ENCODE measurements at places on chromosomes 16 and 17.

DNA sequence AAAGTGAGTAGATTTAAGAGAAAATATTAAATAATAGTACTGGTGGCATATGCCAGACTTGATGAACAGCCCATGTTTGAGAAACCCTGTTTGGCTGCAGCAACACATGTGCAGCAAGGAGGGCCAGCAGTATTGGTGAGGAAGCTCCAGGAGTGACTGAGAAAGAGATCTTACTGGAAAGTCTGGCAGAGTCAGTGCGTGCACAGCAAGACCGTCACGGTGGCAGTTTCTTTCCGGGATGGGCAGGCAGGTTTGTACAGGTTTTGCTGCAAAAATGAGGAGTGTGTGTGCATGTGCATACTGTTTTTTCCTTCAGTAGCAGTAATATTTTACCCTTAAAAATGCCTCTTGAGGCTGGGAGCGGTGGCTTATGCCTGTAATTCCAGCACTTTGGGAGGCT, 41.4 kb downstream of the KSR1 start:
- no peak for DNase-seq

DNA sequence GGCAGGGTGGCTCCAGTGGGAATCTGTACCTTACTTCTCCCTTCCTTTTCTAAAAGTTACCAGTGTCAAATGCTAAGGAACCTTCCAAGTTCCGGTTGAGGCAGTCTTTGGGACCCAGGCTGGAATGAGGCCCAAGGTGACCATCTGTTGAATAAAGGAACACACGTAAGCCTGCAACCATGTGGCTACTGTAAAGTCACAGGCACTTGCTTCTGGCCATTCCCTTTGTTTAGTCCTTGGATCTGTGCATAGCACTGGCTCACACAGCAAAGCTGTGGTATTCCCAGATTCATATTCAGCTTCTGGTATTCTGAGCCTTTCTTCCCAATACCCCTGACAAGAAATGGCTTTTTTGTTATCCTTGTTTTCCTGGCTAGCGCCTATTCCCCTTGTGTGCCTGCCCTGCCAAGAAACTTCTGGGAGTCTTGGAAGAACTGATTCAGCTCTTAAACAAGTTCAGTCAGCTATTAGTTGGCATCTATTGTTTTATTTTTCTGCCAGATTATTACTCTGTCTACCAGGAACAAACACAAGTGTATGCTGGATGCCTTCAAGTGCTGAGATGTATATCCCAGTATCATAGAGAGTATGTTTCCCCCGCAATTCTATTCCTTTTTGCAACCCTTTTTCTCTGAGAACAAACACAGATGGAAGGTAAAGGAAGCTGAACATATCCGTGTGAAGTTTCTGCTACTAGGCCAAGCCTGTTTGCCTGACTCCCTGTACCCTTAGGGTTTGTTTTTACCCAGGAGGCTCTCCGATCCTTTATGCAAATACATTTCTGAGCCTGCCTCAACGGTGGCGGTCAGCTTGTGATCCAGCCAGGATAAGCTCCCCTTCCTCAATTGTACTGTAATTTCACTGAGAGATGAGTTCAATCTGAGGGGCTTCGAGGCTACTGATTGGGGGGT, 13.2 kb downstream of the TMEM238L start:
- no peak for DNase-seq

- no peak for DNase-seq
Observed at GRCh38 chr17:50699410-50699809, 8.3 kb downstream of the ANKRD40 start.

GRCh38 chr17:66963521-66963908, 992 bp upstream of the CACNG4 start:
- DNase-seq, result no peak

- peak; percentile 56 for DNase-seq
Observed at GRCh38 chr16:87550495-87550961, 51.8 kb upstream of the JPH3 start.

- DNase-seq, result no peak
Observed at GRCh38 chr17:51224402-51225262, 35.2 kb downstream of the MBTD1 start.

GRCh38 chr16:87691686-87692079, 74.1 kb downstream of the KLHDC4 start:
- no peak for DNase-seq

DNA sequence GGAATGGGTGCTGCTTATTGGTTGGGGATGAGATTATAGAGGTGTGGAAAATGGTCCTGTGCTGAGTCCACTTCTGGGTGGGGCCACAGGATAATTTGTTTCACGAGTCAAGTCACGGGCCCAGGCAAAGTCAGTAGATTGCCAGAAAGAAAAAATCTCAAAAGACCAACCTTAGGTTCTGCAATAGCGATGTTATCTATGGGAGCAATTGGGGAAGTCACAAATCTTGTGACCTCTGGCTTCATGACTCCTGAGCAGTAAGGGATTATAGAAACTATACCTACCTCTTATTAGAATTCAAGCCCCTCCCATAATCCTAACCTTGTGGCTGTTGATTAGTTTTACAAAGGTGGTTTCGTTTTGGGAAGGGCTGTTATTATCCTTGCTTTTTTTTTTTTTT, 31.4 kb downstream of the WWP2 start:
- no peak for DNase-seq

- DNase-seq, result no peak
Observed at GRCh38 chr17:70609566-70609965, 440.2 kb downstream of the KCNJ2 start.

DNA sequence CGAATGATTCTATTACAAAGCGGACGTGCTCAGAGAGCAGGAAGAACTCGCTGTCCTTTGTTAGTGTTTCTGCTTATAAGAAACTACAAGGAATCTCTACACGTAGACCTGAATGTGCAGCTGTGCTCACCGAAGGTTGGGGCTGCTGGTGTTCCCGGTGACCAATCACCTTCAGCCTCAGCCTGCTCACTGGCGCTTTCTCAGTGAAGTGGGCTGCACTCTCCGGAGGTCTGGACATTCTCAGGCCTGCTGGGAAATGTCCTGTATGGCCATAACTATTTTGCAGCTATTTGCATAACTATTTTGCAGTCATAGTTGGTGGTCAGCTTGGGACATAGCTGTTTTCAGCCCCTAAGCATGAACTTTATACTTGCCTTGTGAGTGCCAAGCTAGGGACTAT, 9.7 kb upstream of the CIAO3 start:
- no peak for DNase-seq

DNA sequence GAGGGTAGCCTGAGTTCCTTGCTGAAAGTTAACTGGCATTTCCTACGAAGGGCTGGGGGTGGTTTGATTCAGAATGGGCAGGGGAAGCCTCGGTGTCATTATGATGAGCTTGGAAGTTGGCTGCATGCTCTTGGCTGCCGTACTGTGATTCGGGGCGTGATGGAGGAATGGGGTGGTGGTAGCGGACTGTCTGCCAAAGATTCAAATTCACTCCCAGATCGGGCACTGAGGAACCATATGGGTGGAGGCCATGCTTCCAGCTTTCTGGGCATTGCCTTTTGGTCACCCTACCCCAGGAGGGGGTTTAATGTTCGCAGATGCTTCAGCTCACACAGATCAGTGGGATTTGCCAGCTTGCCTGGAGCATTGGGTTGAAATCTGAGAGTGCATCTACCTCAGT, 492.8 kb upstream of the EEF2KMT start:
- no peak for DNase-seq

DNA sequence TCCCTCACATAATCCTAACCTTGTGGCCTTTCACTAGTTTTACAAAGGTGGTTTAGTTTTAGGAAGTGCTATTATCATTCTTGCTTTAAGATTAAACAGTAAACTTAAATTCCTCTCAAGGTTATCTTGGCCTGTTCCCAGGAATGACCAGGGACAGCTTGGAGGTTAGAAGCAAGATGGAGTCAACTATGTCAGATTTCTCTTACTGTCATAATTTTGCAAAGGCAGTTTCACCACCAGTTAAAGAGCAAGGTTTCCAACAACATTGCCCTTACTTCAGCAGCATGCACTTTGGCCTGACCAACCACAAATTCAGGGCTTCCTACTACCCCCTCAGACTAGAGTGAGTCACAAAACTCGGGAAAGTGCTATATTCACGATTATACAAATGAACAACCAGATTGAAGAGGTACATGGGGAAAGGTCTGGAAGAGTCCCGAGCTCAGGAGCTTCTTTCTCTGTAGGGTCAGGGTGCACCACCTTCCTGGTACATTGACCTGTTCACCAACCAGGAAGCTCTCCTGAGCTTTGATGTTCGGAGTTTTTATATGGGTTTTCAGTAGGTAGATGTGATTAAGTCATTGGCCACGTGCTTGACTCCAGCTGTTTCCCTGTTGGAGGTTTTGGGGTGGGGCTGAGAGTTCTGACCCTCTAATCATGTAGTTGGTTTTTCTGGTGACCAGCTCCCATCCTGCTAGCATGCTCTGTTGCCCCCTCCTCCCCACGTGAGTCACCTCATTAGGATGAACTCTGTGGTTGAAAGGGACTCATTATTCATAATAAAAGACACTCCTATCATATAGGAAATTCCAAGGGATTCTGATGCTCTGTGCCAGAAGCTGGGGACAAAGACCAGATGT, 19.4 kb downstream of the RHOT1 start:
- DNase-seq, result no peak

- no peak for DNase-seq
Observed at GRCh38 chr16:81216706-81217105, 21.8 kb upstream of the BCO1 start.

DNA sequence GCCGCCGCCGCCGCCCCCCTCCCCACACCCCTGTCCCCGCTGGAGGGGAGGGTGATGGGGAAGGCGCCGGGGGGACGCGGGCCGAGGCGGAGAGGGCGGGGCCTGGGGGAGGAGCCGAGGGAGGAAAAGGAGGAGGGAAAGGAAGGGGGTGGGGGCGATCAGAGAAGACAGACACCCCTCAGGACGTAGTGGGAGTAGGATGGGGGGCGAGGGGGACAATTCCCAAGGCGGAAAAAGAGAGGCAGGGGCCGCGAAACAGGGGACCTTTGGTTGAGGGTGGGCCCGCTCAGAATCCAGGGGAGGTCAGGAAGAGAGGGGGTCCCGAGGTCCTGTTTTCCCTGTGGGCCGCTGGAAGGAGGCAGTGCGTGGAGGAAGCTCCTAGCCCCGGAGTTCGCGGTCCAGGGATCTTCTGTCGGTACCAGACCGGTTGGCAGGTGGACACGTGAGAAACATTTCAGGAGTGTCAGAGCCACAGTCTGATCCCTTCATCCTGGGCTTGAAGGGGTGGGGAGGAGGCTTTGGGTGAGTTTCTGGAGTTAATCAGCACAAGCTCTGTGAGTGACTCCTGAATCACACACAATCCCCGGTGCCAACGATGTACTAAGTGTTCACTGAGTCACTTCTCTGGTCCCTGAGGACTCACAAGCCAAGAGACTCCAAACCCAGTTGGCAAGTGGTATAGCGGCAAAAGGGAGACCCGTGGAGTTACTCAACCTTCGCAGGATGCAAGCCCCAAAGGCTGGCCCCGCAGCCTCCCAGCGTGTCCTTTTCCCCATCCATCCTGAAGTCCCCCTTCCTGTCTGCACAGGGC, at the start of gene XYLT1:
TSS of gene XYLT1 (minus strand) at position 53 of the 811 bp plus-strand sequence. CDS start 164 bp downstream, outside the sequence.
- DNase-seq, result peak; percentile 50

GRCh38 chr16:81521141-81521626, 76.6 kb downstream of the CMIP start:
- DNase-seq, result peak; percentile 79

DNA sequence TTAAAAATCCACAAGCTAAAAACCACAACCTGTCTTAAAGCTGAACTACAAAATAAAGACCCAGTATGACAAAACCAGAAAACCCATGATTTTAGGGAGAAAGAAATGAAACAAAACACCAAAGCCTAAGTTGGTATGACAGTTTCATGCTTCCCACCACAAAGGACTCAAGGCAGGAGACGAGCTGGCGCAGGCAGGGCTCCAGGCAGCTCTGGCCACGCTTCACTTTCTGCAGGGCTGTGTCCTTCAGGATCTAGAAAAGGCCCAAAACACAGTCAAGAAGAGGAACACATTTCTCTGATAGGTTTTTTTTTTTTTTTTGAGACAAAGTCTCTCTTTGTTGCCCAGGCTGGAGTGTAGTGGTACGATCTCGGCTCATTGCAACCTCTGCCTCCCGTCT, 75.3 kb downstream of the WDR59 start:
- no peak for DNase-seq

- DNase-seq, result peak; percentile 54
Observed at GRCh38 chr17:62064791-62065563, at the start of gene MED13. Gene MED13, minus strand, starts transcription at chr17:62065278. Its CDS starts 73 bp downstream, at chr17:62065205.

- no peak for DNase-seq
Observed at GRCh38 chr16:88779406-88780141, 5.4 kb downstream of the PIEZO1 start.

DNA sequence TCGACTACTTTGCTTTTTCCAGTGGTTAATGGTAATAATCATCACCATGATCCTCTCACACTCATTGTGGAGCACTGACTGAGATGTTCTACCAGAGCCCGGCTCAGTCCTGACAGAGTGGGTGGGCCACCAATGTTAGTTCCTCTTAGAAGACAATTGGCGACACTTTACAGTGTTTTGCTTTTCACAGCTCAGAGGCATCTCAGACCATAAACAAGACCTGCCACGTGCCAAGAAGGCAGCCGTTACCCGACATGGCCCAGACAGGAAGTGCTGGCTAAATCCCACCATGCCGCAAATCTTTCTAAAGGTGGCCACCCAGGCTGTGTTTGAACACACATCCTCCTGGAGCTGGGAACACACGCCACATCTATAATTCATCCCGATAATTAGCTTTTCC, 103.7 kb downstream of the XYLT1 start:
- no peak for DNase-seq

DNA sequence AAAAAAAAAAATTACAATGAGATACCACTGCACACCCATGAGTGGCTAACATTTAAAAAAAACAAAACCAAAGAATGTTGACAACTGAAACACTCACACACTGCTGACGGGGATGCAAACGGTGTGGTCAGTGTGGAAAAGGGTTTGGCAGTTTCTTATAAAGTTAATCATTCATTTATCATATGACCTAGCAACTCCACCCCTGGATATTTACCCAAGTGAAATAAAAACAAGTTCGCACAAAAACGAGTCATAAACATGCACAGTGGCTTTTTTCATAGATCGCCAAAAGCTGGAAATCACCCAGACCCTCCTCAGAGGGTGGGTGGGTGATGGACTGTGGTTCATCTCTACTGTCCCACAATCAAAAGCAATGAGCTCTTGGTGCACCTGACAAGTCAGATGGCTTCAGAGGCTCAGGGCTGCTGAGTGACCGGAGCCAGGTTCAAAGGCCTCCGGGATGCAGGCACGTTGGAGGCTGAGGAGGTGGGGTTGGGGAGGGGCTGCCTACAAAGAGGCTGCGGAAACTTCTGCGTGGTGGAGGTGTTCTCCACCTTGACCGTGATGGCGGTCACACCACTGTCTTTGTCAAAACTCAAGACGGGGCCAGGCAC, 14.2 kb downstream of the RAB40B start:
- no peak for DNase-seq

DNA sequence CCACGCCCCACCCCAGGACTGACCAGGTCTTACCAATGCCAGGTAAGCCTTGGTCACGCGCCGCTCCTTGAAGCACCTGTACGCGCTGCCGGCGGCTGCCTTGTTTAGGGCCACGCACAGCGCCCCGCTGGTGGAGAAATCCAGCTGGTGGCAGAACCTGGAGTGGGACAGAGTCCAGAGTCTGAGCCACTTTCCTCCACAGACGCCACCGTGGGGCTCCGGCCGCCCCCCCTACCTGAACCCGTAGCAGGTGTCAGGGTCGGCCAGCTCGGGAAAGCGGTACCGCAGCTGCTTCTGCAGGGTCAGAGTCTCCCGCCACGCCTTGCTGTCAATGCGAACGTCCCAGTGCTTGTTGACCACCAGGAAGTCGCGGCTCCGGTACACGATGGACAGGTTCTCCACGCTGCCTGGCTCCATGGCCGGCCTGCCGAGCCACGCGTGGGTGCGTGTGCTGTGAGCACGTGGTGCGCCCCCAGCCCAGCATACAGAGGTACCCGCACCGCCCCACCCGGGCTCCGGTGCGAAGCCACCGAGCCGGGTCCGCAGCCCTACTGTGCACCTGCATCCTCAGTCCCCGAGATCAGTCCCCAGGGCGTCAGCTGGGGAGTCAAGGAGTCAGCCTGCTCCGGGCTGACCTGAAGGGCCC, 737 bp downstream of the RPUSD1 start:
- no peak for DNase-seq
